Fibroblast of lung (primary cell): ENCODE measurements at places on chromosomes 3 and 15.

DNA sequence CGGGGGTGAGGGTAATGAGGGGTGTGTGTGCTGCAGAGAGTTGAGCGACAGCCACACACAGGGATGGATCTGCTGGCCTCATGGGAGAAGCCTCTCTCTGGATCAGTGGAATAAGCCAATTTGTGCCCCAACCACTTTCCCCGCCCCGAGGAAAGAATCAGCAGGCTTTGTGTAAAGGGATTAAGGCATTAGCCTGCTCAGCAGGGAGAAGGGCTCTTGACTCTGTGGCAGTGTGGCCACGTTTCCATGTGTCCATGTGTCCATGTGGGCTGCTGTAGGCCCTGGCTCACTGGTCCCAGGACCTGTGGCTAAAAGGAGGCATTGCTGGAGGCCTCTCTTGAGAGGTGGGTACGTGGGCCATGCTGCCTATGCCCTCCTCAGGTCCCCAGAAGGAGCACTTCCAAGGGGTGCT is 104.7 kb downstream of the HMG20A start:
- DNase-seq, result no peak

DNA sequence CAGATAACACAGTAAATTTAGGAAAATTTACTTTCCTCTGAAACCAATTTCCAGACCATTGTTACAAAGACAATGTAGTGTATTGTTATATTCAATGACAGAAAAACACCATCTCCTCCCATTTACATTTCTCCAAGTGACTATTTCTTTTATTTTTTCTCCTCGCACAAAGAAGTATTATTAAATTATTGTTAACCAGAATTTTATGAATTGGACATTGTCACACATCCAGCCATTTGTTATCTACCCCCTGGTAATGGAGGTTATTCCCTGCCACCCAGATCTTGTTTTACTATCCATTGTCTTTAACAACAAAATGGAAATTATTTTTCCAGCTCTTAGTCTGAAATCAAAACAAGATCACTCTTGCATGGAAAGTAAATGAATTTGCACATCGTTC is 511.3 kb downstream of the FGF12 start:
- DNase-seq, result no peak

GRCh38 chr15:67140078-67140833 is 74.9 kb downstream of the SMAD3 start:
- no peak for DNase-seq

DNA sequence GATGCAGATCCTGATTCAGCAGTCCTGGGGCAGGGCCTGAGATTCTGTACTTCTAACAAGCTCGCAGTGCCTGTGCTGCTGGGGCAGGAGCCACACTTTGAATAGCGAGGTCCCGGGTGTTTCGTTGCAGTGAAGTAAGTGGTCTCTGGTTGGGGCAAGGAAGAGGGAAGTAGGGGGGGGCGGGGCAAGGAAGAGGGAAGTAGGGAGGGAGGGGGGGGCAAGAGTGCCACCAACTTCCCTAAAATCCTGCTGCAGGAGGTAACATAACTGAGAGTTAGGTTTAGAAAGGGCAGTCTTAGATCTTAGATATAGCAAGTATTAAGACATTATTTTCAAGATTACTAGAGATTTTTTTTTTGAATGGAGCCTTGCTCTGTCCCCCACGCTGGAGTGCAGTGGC is 35.5 kb downstream of the CRTAP start:
- DNase-seq, result no peak

GRCh38 chr3:195263193-195263924 is 7.6 kb downstream of the XXYLT1 start:
- DNase-seq, result no peak

- no peak for DNase-seq
These were observed 3.7 kb downstream of the TRAK1 start for GRCh38 chr3:42094691-42095391.

DNA sequence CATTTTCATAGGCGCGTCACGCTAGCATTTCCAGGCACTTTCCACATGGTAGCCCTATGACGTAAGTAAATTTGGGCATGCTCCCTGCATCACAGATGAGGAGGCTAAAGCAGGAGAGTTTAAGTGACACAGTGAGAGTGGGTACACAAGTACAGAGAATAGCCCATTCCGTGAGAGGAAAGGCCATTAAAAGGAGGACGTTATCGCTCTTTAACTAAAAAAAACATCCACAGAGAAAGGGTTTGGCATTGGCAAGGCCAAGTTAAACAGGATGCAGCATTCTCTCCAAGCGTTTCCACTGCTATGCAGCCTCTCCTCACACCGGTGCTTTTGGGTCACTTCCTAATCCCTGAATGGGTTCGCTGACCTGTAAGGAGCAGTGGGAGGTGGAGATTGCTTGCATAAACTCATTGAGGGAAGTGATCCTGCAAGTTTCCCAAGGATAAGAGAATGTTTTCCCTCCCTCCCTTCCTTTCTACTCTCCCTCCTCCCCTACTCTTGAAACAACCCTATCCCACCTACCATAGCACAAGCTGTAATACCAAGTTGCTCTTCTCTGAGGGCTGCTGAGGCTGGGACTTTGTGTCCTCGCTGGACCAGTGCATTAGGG is 147.7 kb downstream of the VGLL4 start:
- peak; percentile 92 for DNase-seq

DNA sequence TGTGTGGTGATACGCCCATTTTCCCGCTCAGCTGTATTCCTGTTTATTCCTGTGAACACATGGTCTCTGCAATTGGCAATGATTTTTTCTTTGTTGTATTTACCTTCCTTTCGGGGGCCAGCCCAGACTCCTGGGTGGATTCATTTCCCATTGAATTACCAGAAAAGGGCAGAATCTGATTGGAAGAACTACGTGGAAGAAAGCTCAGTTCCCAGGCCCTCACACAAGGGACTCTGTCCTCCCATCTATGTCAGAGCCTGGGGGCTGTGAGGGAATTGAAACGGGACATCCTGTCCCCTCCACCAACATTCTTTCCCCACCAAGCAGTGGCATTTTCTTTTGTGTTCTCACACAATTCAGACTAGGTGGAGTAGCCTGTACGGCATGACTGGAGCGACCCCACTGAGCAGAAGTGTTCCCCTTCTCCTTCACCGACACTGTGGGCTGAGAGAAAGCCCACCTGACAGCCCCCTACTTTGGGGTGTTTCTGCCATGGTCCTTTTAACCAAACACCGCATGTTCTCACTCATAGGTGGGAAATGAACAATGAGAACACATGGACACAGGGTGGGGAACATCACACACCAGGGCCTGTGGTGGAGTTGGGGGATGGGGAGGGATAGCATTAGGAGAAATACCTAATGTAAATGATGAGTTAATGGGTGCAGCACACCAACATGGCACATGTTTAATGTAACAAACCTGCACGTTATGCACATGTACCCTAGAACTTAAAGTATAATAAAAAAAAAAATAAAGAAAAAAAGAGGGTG is 32.1 kb upstream of the RFTN1 start:
- DNase-seq, result no peak

DNA sequence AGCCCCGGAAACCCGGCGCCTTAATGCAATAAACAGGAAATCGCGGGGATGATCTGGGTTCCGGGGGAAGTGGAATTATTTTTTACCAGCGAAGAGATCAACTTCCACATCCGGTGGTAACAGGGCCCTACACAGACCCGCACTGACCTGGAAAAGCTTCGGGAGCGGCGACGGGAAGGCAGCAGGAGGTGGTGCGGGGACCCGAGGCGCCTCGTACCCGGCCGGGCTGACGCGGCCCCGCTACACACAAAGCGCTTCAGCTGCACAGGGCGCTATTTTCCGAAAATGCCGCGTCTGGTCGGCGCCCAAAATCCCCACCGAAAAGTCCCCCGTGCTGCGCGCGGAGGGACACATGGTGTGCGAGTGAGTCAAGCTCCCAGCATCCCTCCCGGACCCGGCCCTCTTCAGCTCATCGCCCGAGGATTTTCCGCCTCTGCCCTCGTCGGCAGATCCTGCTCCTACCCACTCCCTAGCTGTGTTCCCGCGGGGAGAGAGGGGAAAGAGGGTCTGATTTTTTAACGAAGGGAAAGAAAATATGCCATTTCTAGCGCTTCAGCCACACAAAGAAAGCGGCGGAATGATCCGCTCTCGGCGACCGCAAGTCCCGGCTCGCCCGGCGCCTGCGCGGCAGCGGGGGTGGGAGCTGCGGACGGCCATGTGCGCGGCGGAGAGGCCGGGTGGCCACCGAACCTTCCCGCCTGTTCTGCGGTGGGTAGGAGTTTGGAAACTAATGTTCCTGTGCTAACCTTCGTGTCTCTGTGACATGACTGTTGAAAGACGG is at the start of gene GABPB1:
TSS of gene GABPB1 (minus strand) at position 361 of the 781 bp plus-strand sequence. CDS start 45,400 bp downstream, outside the sequence.
- DNase-seq, result peak; percentile 97

GRCh38 chr3:43023746-43024145 is 44.6 kb downstream of the GASK1A start:
- DNase-seq, result no peak
